Brain pericyte (primary cell): ENCODE measurements at places on chromosomes 2 and 18.

DNA sequence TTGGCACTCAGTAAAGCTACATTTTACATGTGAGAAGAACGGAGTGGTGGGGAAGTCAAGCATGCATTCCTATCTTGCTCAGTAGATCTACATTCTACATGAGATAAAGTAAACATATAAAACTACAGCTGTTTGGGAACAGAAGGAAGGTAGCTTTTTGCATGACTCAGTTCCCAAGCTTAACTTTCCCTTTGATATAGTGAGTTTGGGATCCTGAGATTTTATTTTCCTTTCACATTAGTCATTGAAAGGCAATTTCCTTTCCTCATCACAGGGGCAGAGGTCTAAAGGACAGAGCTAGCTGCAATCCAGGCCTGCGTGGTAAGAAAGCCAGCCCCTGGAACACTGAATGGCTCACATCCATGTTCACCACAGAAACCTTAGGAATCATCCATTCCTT lies 257.2 kb downstream of the SRBD1 start:
- peak; percentile 69 for DNase-seq

DNA sequence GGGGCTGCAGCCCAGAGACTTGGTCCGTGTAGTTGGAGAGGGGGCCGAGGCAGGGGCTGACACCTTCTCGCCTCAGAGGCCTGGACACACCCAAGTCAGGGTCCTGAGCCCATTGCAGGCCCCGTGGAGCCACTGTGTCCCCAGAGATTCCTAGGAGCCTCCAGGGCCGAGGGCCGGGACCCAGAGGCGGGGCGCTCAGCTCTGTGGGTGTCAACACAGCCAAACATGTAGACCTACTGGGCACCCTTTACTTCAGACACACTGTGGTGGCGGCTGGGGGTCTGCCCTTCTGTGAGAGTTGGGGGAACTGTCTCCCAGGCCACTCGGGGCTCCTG lies 459 bp upstream of the ESPNL start:
- no peak for DNase-seq

DNA sequence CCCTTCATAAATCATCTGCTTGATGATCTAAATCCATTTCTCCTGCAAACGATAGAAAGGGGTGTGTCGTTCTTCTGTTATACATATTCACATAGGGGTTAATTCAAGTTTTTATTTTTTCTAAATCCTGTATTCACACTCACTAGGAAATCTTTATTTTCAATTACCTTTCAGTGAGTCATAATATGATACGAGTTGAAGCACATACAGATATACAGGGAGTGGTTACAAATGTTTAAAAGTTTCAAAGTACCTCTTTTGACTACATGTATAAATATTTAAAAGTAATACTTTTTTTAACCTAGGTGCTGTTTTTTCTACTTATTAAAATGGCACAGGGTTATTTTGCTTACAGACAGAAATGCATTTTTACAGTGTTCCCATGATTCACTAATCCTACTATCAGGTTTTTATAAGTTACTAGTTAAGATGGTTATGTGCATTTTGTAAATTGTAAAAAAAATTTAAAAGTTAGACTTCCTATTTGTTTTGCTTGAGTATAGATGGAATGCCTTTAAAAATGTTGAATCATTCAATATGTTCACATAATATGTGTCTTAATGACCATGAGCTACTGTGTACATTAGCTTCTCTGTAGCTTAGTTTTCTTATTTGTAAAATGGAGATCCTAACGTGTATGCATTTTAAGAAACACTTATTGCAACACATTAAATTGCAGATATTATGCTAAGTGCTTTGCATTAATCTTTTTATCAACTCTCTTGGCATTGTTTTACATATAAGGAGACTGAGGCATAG lies 1378.1 kb downstream of the DSC3 start:
- no peak for DNase-seq

GRCh38 chr18:79566771-79567431 lies 112.7 kb upstream of the CTDP1 start:
- DNase-seq: no peak

DNA sequence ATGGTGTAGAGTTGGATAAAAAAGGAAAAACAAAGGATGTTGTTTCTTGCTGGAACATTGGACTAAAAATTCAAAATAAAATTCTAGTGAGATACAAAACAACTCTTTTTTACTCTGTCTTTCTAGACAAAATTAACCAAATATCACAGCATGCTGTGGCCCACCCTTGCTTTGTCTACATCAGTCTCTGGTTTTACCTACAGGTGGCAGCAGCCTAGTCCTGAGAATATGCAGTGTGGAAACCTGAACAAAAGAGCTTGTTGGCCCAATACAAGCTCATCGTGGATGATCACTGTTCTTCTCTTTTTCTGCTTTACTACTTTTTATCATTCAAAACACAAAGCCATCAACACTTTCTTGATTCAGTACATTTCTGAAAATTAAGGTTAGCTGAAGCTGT lies 210.4 kb downstream of the CDH19 start:
- DNase-seq: no peak

- no peak for DNase-seq
Observed at GRCh38 chr18:35695384-35695783, 113.8 kb downstream of the GALNT1 start.

GRCh38 chr2:29420999-29421782 lies 306.0 kb downstream of the CLIP4 start:
- no peak for DNase-seq

DNA sequence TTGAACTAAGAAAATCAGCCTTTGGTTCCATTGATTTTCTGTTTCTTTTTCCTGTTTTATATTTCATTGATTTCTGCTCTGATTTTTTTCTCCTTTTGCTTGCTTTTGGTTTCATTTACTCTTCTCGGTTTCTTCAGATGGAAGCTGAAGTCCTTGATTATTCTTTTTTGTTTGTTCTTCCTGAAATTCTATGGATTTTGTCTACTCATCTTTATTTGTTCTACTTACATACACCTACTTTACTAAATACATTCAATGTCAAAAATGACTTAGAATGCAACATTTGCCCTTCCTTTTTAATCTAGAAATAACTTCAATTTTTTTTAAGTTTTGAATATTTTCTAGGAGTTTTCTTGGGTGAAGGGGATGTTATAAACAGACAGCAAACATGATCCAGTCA lies 612.5 kb downstream of the METTL4 start:
- no peak for DNase-seq

DNA sequence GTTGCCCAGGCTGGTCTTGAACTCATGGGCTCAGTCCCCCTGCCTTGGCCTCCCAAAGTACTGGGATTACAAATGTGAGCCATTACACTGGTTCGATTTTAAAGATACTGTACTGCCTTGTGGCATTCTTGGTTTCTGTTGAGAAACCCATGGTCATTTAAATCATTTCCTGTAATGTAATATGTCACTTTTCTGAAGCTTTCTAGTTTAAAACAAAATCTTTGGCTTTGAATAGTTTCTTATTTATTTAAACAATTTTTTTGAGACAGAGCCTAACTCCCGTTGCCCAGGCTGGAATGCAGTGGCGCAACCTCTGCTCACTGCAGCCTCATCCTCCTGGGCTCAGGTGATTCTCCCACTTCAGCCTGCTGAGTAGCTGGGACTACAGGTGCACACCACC lies 8.9 kb downstream of the ZNF512 start:
- no peak for DNase-seq

DNA sequence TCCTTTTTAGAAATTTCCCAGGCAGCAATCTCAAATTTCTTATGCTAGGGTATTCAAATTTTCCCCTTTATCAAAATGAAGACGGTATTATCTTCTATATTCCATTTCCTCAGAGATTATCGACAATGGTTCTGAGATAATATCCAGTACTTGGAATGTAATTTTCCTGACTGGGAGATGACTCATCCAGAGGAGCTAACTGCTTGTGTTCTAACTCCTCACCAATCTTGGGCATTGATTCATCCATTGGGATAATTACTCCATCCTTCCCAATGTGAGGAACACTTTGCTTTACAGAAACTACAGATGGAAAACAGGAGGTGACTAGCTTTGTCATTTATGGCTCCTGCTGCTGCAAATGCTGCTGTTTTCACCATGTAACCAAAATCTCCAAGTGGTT lies 239.4 kb upstream of the LYPD1 start:
- DNase-seq: no peak

DNA sequence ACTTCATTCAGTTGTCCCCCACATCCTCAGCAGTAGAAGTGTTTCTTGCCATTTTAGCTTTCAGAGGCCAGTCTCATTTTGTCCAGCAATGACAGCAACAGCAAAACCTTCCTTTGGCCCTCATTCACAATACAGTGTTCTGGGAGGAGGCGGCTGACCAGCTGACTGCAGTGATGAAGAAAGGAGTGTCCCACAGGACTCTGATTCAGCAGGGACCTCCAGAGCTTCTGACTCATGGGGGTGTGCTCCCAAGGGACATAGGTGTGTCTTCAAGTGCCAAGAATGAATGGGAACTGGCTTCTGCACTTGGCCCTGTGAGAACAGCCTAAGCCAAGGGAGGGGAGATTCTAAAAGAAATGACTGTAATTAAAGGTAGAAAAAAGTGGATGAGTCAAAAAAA lies 147.0 kb upstream of the PELI1 start:
- DNase-seq: no peak

GRCh38 chr2:20494241-20494640 lies 47.4 kb downstream of the RHOB start:
- no peak for DNase-seq
